ENCODE measurements at places on chromosomes 5 and 9.
A peak's percentile ranks its signal among the peaks of the same experiment; 100 is the strongest.

GRCh38 chr9:113593682-113594281 lies 130.3 kb downstream of the RGS3 start:
- DNase-seq = no peak

DNA sequence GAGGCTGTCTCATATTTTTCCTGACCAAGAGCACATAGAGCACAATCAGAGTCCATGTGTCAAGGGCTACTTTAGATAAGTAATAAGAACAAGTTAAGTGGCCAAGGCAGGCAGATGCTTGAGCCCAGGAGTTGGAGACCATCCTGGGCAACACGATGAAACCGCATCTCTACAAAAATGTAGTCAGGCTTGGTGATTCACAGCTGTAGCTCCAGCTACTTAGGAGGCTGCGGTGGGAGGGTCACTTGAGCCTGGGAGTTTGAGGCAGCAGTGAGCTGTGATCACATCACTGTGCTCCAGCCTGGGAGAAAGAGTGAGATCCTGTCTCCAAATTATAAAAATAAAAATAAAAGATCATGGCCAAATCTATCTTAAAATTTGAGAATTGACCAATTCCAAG lies 767.9 kb upstream of the CTNND2 start:
- DNase-seq = no peak

- DNase-seq = no peak
Measured at GRCh38 chr5:175691761-175692160, 33.9 kb downstream of the HRH2 start.

DNA sequence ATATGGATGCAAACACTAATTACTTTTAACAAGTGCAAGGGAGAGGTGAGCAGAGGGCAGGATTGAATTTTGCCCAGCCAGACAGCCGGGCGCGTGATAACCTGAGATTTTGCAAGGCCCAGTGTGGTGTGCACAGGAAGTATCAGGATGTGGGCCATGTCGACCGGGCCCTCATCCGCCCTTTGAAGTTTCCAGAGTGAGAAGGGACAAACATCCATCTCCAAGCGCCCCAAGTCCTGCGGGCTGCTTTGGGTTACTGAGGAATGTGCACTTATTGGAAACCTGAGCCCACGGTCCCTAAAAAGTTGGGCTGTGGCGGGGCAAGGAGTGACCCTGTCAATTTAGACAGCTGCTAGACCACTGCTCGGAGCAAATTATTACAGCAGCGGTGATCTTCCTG lies 272.2 kb upstream of the IRX2 start:
- no peak for DNase-seq

GRCh38 chr9:72382405-72382804 lies 17.4 kb upstream of the ZFAND5 start:
- no peak for DNase-seq

- DNase-seq = no peak
Measured at GRCh38 chr9:93071464-93071863, 13.0 kb downstream of the SUSD3 start.

- DNase-seq = no peak
Measured at GRCh38 chr9:127923046-127923445, 6.2 kb upstream of the ST6GALNAC4 start.

GRCh38 chr9:211557-211956 lies 3.1 kb upstream of the DOCK8 start:
- no peak for DNase-seq

GRCh38 chr9:98094851-98095250 lies 24.2 kb downstream of the TRIM14 start:
- no peak for DNase-seq

DNA sequence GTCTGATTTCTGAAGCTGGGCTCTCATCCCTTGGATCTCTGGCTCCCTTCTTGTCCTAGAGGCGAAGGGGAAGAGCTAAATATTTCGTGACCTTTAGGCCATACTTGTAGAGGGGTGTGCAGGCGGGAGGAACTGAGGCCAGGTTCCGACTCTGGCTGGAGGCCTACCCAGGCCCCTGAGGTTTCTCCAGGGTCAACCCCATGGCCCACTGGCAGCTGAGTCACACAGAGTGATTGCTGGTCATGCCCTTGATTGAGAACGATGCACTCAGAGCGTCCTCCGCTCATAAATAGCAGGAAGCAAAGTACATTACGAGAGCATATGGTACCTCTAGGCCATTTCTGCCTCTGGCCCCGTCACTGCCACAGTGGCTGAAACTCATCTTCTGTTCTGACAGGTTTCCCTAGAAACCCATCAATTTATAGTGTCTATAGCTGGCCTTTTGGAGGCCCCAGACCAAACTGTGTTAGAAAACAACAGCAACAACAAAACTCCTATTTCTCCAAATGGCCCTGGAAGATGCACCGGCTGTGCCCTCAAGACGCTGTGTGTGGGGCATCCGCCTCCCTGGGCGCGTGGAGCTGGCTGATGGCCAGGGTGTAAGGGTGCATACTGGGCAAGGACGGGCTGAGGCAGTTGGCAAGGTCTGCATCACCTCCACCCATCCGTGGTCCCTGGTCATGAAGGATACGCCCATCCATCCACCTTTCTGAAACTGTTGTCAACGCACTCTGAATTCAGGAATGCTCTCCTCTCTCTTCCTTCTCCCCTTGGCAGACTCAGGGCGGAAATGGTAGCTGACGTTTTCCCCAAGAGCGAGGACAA lies 32.9 kb upstream of the FCN1 start:
- no peak for DNase-seq

DNA sequence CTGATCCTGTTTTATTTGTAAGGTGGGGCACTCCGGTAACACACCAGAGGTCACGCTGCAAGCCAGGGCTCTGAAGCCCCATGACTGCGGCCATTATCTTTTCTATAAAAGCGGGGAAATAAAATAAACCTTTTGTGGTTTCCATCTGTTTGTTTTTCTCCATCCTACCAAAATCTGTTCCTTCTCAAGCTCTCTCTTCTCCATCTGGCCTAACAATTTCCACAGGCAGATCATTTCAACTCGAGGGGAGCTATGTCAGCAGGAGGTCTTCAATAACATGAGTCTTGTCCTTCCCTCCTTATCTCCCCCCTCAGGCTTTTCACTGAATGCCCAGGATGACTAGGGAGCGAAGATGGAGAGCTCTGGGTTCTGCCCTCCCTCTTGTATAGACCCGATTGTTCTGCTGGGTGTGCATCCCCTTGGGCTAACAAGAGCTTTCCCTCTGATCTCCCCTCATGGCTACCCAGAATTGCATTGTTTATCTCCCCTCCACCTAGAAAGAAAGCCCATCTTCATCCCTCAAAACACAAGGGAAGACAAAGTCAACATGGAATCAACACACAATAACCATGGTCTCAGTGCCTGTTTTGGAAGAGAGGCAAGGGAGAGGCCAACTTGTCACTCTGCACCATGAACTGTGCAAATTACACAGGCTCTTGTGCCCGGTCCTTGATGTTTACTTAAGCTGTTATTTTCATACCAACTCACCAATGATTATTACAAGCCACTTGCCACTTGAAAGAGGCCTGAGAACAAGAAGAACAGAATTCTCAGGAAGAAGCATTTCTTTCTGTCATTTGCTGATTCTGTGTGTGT lies 187.8 kb downstream of the FANCC start:
- peak; percentile 66 for DNase-seq

GRCh38 chr5:851076-851475 lies 290 bp upstream of the ZDHHC11 start:
- DNase-seq = no peak

GRCh38 chr5:86862093-86862492 lies 244.4 kb downstream of the COX7C start:
- DNase-seq = no peak

GRCh38 chr5:147674411-147674810 lies 108.1 kb downstream of the JAKMIP2 start:
- no peak for DNase-seq

DNA sequence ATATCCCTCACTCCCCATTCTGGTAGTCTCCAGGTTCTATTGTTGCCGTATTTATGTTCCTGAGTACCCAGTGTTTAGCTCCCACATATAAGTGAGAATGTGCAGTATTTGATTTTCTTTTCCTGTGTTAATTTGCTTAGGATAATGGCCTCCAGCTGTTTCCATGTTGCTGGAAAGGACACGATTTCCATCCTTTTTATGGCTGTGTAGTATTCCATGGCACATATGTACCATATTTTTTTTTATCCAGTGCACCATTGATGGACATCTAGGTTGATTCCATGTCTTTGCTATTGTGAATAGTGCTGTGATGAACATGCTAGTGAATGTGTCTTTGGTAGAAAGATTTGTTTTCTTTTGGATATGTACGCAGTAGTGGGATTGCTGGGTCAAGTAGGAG lies 98.2 kb downstream of the NNT start:
- no peak for DNase-seq

DNA sequence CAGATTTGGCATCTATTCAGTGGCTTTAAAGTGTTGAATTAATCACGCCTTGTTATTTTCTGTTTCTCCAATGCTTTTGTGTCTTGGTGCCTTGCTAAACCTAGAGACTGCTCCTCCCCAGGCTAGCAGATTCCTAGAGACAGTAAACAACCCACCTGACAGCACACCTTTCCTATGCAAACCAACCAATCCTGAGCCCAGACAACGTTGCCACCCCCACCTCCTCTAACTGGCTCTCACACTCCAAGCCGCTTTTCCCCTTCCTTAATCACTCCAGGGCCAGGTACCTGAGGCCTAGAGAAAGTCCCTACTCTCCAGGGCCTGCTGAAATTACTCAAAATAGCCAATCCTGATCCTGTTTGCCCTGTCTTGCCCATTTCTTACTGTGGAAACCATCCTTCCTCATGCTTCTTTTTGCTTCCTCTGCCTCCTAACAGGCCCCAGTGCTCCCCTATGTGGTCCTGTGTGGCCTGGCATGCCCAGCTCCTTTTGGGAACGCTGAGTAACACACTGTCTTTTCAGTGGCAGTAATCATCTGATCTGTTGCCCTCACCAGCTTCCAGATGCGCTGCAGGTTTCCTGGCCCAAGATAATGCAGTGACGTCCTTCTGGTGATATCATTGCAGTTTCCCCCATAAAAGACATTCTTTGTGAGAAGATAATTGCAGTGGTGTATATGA lies 53.4 kb downstream of the GAS1 start:
- DNase-seq = no peak

DNA sequence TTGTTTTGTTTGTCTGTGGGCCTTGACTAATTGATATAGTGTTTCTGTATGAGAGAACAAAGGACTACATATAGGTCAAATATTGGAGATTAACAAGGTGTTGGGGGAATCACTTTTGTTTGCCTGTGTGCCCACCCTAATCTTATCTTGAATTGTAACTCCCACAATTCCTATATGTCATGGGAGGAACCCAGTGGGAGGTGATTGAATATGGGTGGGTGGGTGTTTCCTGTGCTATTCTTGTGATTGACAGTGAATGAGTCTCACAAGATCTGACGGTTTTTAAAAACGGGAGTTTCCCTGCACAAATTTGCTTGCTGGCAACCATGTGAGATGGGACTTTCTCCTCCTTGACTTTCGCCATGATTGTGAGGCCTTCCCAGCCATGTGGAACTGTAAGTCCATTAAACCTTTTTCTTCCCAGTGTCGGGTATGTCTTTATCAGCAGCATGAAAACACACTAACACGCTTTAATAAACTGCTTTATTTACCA lies 64.9 kb upstream of the HSPB3 start:
- DNase-seq = no peak

GRCh38 chr9:33453286-33453860 lies 6.0 kb upstream of the AQP3 start:
- no peak for DNase-seq

GRCh38 chr9:134206311-134207300 lies 42.2 kb upstream of the RNU6ATAC start:
- DNase-seq = no peak

DNA sequence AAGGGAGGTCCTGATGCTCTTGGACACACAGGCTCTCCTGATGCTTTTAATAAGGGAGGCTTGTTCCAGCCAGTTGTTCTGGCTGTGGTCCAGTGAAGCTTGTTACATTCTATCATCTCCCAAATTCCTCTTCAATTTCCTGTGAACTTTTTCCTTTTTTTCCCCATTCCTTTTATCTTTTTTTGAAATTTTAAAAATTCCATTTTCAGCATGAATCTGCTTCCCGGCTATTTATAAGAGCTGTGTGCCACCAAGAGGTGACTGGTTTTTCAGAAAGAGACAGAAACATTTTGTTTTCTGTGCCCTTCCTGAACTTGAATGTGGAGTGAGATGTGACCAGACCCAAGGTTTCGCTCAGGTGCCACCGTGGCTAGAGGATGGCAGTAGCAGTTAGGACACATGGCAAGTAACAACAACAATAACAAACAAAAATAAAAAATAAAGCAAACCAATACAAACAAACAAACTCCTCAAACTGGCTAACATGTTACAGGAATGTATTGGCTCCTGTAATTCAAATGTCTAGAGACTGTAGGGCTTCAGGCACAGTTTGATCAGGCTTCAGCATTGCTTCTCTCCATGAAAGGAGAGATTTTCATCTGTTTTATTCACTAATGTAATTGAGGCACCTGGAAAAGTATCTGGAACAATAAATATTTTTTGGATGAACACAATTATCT lies 121.1 kb downstream of the BOD1 start:
- no peak for DNase-seq

DNA sequence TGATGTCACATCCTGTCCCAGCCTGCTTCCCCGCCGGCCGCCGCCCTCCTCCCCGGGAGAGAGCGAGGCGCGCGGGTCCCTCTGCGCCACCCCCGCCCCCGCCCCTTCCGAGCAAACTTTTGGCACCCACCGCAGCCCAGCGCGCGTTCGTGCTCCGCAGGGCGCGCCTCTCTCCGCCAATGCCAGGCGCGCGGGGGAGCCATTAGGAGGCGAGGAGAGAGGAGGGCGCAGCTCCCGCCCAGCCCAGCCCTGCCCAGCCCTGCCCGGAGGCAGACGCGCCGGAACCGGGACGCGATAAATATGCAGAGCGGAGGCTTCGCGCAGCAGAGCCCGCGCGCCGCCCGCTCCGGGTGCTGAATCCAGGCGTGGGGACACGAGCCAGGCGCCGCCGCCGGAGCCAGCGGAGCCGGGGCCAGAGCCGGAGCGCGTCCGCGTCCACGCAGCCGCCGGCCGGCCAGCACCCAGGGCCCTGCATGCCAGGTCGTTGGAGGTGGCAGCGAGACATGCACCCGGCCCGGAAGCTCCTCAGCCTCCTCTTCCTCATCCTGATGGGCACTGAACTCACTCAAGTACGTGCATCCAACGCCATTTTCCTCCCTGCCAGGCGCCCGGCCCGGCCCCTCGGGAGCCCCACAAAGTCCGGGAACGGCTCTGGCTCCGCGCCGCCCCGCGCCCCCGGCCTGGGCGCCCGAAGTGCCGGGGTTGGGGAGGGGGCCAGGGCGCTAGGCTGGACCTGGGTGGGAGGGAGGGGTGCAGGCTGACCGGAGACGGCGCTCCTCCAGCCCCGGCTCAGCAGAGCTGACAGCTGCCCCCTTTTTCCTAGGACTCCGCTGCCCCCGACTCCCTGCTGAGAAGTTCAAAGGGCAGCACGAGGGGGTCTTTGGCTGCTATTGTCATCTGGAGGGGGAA lies 12.0 kb upstream of the OLFM1 start:
- no peak for DNase-seq
